Keratinocyte (primary cell): ENCODE measurements at places on chromosomes 6 and 20. TPM values are rescaled to one million over a fixed set of nuclear protein-coding genes. Genes with fewer than 3 reads are reported as not detected.

- H3K36me3 ChIP-seq = no peaks in the 10 kb centered on the region
- H3K4me3 ChIP-seq = no peak overlapping the region
- H3K27me3 ChIP-seq = no peaks in the 10 kb centered on the region
- no peak for DNase-seq
- no peaks in the 10 kb centered on the region for H3K4me1 ChIP-seq
Observed at GRCh38 chr6:38603496-38603895, 36.2 kb downstream of the BTBD9 start.

- peaks cover 10% of the 10 kb centered on the region for H3K4me1 ChIP-seq
- no peak overlapping the region for H3K4me3 ChIP-seq
- no peaks in the 10 kb centered on the region for H3K27me3 ChIP-seq
- no peak overlapping the region for H3K27ac ChIP-seq
- H3K36me3 ChIP-seq = no peaks in the 10 kb centered on the region
Observed at GRCh38 chr6:105570416-105570815, 167.5 kb upstream of the PREP start.

- H3K36me3 ChIP-seq = no peaks in the 10 kb centered on the region
- no peaks in the 10 kb centered on the region for H3K4me1 ChIP-seq
- H3K4me3 ChIP-seq = no peak overlapping the region
- no peaks in the 10 kb centered on the region for H3K27me3 ChIP-seq
Observed at GRCh38 chr6:142746524-142746923, 198.5 kb downstream of the HIVEP2 start.

DNA sequence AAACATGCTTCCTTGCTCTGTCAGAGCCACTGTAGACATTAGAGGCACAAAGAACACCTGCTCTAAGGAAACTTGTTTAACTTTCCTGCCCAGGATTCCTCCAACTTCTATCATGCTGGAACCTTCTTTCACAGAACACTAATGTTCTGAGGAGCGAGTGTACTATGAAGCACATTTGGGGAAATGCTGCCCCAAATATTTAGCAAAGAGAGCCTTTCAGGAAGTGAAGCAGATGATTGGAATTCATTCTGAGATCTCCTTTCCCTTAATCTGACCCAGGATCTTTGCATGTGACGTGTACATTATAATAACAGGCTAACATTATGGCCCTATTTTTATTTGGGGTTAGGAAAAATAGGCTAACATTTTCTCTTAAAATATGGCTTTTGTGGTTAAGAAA lies 21.0 kb upstream of the FYN start:
- H3K27ac ChIP-seq = no peak overlapping the region
- no peak for DNase-seq
- H3K36me3 ChIP-seq = no peaks in the 10 kb centered on the region
- peaks cover 8% of the 10 kb centered on the region for H3K4me1 ChIP-seq

- H3K4me1 ChIP-seq = peaks cover 6% of the 10 kb centered on the region
- no peak for DNase-seq
- H3K36me3 ChIP-seq = no peaks in the 10 kb centered on the region
- no peak overlapping the region for H3K4me3 ChIP-seq
Observed at GRCh38 chr20:44110816-44111568, 76.0 kb downstream of the JPH2 start.

- no peaks in the 10 kb centered on the region for H3K36me3 ChIP-seq
- H3K4me1 ChIP-seq = peaks cover 25% of the 10 kb centered on the region
- peaks cover 66% of the 10 kb centered on the region for H3K27me3 ChIP-seq
- no peak for DNase-seq
- H3K27ac ChIP-seq = no peak overlapping the region
Observed at GRCh38 chr20:51562332-51563173, 20.0 kb upstream of the NFATC2 start.

DNA sequence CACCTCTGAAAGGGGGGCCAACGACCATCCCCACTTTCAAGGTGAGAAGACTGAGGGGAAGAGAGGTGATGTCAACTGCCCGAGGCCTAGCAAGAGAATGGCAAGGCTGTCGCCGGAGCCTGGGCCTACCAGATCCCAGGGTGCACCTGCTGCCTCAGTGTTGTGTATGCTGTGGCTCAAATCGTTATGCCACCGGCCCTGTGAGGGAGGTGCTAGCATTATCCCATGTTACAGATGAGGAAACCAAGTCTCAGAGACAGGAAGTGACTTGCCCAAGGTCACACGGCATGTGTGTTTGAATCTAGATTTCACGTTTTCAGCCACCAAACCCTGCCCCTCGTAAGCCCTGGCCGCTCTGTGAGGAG lies 152.5 kb downstream of the CEBPB start:
- H3K36me3 ChIP-seq = no peaks in the 10 kb centered on the region
- no peak for DNase-seq
- H3K4me3 ChIP-seq = no peak overlapping the region

The ELOVL2 gene
- 0.04 to 0.10 TPM (median 0.05 TPM) in 3 replicates for polyA plus RNA-seq

The COMMD7 gene
- 33.4 to 39.9 TPM (median 35.8 TPM) in 3 replicates for polyA plus RNA-seq

The PGC gene
- polyA plus RNA-seq = not detected in 3 replicates

The NFYA gene
- polyA plus RNA-seq = 13.6 to 22.1 TPM (median 17.1 TPM) in 3 replicates

The LAMA5 gene
- polyA plus RNA-seq = 6.9 to 17.9 TPM (median 8.7 TPM) in 3 replicates

The LRFN2 gene
- polyA plus RNA-seq = not detected in 3 replicates
